ENCODE measurements at places on chromosomes 2 and 18. TPM values are rescaled to one million over a fixed set of nuclear protein-coding genes. Genes with fewer than 3 reads are reported as not detected.

Gene CFAP221
- not detected for total RNA-seq

Gene NGEF
- total RNA-seq = 0.26 TPM

Gene TUBA4B
- not detected for total RNA-seq

Gene QPCT
- not detected for total RNA-seq

Gene SERPINB11
- not detected for total RNA-seq

Gene SMARCAL1
- total RNA-seq = 23.6 TPM

Gene C1GALT1C1L
- not detected for total RNA-seq

Gene RNF144A
- 9.6 TPM for total RNA-seq

DNA sequence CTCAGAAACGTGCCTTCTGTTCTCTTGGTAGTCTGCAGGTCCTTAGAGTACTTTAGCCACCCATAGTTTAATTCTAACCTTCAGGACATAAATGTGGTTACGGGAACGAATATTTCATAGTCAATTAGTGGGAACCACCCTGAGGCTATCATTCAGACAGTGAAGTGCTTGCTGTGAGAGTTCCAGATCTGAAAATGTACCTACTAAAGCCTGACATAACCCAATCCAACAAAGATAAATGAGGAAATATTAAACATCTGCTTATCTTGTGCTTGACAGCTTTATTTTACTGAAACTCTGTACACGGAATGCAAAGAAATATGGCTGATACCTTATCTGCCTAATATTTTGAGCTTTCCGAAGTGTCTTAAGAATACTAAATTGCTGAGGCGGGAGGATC is 43.0 kb downstream of the RAB27B start:
- no peaks in the 10 kb centered on the region for H3K4me1 ChIP-seq
- H3K4me3 ChIP-seq = no peak overlapping the region
- peaks cover 21% of the 10 kb centered on the region for H3K27me3 ChIP-seq
- no peak for DNase-seq

DNA sequence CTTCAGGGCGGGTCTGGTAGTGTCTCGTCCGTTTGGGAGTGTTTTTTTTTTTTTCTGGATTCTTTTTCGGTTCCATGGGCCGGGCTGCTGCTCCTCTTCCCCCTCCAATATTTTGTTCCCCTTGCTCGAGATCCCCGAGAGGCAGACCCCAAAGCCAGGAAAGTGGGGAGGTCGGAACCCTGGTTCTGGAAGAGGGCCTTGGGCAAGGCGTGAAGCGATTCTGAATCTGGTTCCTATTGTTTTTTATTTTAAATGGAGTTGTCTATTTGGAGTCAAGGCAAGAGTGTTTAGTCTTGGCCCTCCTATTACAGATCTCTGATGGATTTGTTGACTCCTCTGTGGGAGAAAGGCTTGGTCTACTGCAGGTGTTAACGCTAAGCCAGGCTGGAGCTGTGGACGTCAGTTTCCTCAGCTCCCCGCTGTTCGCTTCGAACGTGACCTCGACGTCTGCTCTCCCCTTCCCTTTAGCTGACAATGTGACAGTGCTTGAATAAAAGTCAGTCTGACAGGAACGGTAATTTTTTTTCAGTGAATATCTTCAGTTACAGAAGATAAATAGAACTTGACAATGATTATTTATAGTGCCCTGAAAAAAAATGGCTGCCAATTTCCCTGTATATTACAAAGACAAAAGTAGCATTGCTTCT is 683 bp upstream of the DNAJC27 start:
- H3K27ac ChIP-seq = peak overlapping the region; percentile 100
- no peaks in the 10 kb centered on the region for H3K27me3 ChIP-seq
- DNase-seq = no peak
- H3K4me3 ChIP-seq = peak overlapping the region; percentile 99
- H3K36me3 ChIP-seq = no peaks in the 10 kb centered on the region

DNA sequence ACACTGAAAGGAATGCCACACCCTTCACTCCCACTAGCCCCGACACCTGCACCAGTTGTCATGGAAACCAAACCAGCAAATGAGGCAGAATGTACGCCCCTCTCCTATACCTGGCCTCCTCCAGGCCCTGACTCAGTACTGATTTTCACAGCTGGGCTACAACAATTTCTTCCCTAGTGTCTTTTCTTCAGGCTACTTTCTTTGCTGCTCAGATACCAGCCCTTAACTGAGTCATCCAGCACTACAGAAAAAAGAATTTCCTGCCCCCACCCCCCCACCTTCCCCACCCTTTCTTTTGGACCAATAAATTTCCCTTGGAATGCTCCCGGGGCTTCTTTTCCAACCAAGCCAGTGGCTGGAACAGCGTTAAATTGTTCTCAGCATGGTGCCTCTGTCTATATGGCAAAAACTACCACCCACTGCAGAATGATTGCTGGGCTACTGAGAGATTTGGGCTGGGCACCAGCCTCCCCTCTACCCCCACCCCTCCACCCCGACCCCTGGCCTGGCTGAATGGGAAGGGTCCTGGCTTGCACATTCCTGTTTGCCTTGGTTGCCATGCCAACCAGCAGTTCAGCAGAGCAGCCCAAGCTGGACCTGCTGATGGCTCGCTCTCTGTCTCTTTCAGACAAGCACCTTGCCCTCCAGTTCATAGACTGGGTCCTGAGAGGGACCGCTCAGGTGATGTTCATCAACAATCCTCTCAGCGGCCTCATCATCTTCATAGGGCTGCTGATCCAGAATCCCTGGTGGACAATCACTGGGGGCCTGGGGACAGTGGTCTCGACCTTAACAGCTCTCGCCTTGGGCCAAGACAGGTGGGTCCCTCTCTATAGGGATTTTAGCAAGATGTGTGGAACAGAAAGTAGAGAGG is 11.3 kb downstream of the SLC14A2 start:
- peak overlapping the region; percentile 24 for H3K4me3 ChIP-seq
- H3K27ac ChIP-seq = peak overlapping the region; percentile 85
- peaks cover 31% of the 10 kb centered on the region for H3K4me1 ChIP-seq
- H3K27me3 ChIP-seq = peaks cover 16% of the 10 kb centered on the region
- no peak for DNase-seq

DNA sequence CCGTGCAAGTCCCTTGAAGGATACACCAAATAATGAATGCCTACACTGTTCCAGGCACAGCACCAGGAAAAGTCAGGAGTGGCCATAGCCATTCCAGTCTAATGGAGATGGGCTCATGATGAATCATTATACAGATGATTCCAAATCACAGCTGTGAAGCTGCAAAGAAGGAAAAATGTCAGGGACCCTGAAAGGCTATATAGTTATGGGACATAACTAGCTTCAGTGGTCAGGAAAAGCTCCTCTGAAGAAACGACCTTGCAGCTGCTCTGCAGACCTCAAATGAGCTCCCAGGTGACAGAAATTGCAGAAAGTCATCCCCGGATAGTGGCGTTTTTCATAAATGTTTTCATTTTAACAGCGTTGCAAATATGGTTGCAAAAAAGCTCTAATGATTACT is 200.8 kb downstream of the PTGR3 start:
- H3K36me3 ChIP-seq = no peaks in the 10 kb centered on the region
- no peaks in the 10 kb centered on the region for H3K4me1 ChIP-seq
- H3K4me3 ChIP-seq = no peak overlapping the region

- no peak for DNase-seq
- H3K36me3 ChIP-seq = no peaks in the 10 kb centered on the region
- H3K27ac ChIP-seq = no peak overlapping the region
These were observed 27.5 kb upstream of the LDLRAD4 start for GRCh38 chr18:13191031-13191430.

DNA sequence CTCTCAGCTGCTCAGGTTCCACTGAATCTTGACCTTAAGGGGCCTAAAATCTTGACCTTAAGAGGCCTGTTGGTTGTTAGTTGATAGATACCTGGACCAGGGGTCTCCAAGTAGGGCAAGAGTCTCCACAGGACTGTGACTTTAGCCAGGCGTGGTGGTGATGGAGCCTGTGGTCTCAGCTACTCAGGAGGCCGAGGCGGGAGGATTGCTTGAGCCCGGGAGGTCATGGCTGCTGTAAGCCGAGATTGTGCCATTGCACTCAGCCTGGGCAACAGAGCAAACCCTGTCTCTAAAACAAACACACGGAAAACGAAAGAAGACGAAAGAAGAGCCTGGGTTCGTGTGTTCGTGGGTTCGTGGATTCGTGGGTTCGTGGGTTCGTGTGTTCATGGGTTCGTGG is 120.2 kb upstream of the CTDP1 start:
- peaks cover 6% of the 10 kb centered on the region for H3K27me3 ChIP-seq
- no peaks in the 10 kb centered on the region for H3K36me3 ChIP-seq
- DNase-seq = peak; percentile 68
- H3K4me1 ChIP-seq = peaks cover 15% of the 10 kb centered on the region

GRCh38 chr18:42915299-42915698 is 200.2 kb downstream of the RIT2 start:
- H3K27ac ChIP-seq = no peak overlapping the region
- H3K27me3 ChIP-seq = no peaks in the 10 kb centered on the region
- no peak overlapping the region for H3K4me3 ChIP-seq
- DNase-seq = no peak
- no peaks in the 10 kb centered on the region for H3K4me1 ChIP-seq

DNA sequence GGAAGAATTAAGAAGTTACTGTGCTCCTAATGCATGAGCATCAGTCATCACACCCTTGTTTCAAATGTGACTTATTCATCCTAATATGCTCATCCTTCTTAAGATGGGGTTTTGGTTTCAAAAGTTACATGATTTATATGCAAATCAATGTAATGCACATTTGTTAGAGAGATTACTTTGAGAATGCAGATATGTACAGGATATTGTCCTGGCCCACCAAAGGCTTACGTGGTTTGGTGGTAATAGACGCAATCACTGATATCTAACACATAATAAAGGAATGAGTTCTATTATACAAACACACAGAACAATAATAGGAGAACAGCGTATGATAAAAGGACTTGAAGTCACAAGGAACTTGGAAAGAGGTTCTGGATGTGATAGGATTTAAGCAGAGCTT is 11.1 kb upstream of the COL5A2 start:
- peaks cover 2% of the 10 kb centered on the region for H3K36me3 ChIP-seq
- peaks cover 23% of the 10 kb centered on the region for H3K4me1 ChIP-seq
- no peak overlapping the region for H3K4me3 ChIP-seq
- no peaks in the 10 kb centered on the region for H3K27me3 ChIP-seq

DNA sequence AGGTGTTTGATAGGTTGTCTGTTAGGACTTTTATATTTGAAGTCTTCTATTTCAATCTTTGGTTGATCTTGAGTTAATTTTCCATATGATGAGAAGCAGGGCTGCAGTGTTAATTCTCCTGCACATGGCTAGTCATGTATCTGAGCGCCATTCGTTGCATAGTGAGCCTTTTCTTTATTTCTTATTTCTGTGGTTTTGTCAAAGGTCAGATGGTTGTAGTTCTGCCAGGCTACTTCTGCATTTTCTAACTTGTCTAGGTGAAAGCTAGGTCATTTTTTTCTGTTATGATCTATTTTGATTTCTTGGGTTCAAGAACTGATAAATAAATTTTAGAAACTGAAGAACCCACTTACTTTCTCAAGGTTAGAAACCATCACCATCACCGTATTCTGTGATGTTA is 56.7 kb downstream of the CCDC74A start:
- peaks cover 18% of the 10 kb centered on the region for H3K27me3 ChIP-seq
- no peak overlapping the region for H3K27ac ChIP-seq
- H3K4me3 ChIP-seq = no peak overlapping the region
- H3K4me1 ChIP-seq = no peaks in the 10 kb centered on the region
- DNase-seq = no peak
- no peaks in the 10 kb centered on the region for H3K36me3 ChIP-seq

DNA sequence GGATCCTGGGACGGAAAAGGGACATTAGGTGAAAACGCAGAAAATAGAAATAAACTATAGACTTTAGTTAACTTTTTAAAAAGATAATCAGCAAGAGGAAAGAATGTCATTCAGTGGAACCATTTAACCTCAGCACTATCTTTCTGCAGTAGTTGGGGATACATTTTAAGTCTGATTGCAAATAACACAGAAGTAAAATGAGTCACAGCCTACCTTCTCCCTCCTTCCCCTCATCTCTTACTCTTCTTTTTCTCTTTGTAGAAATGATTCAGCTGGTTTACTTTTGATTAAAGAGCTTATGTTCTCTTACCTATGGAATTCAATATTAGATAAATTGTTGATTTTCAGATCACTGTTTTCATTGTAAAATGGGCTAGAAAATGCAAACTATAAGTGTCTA is 171.2 kb downstream of the FAM210A start:
- H3K27ac ChIP-seq = no peak overlapping the region
- peaks cover 36% of the 10 kb centered on the region for H3K27me3 ChIP-seq
- H3K4me1 ChIP-seq = peaks cover 2% of the 10 kb centered on the region
- H3K36me3 ChIP-seq = no peaks in the 10 kb centered on the region

Measured in osteocyte (in vitro differentiated cells).